ENCODE measurements at places on chromosomes 6 and 20.

DNA sequence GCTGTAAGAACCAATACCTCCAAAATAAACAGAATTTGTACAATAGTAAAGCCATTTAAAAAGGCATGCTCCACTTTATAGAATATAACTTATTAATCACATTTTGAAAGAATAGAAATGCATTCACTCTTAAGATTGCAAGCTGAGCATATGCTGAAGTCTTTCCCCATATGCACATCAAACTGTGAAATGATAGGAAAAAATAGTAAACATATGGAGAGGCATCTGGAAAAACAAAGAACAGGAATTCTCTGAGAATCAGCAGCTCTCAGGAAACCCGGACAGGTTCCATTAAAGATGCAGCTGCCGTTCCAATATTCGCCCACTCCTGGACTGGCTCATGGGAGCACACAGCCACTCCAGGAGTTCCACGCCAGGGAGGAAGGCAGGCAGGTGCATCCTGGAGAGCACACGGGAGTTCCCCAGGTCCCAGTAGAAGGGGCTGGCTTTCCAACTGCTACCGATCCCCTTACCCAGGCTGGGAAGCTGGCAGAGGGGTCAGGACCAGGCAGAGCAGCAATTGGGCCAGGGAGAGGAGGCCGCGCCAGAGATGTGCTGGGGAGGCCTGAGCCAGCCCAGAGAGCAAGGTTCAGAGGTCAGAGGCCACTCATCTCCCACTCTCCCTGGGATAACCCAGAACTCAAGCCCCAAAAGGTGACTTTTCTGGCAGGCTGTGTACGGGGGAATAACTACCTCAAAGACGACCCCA lies 111.1 kb downstream of the DLL1 start:
- no peak for DNase-seq

GRCh38 chr20:1263853-1264252 lies 2.2 kb upstream of the SNPH start:
- peak; percentile 26 for DNase-seq

DNA sequence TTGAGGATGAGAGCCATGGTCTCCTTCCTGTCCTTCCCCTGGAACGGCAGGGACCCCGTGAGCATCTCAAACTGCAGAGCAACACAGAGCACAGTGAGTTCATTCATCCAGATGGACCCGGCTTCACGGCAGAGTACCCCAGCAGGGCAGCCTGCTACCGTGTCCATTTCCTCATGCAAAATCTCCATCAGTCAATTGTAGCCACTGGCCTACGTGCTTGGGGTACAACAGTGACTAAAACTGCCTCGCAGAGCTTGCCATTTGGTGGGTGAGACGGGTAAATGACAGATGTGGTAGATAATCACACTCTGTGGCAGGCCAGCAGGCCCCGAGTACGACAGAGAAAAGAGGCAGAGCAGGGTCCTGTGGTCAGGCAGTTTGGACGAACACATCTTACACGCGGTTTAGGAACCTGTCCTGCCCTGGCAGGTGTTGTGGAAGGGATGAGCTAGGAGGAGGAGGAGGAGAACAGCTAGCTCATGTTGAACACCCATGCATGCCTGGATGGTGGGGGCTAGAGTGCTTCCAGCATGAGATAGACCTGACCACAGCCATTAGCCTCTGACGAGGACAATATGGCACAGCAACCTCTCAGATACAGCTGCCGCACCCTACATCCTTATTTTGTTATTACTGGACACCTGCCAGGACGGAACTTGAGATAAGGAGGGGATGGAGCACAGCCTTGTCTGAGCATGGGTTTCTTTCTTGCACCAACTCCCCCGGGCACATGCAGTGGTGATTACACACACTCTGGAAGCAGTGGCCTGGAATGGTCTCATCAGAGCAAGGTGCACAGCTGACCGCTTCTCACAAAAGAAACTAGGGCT lies 95.6 kb downstream of the RAMACL start:
- DNase-seq, result peak; percentile 23

DNA sequence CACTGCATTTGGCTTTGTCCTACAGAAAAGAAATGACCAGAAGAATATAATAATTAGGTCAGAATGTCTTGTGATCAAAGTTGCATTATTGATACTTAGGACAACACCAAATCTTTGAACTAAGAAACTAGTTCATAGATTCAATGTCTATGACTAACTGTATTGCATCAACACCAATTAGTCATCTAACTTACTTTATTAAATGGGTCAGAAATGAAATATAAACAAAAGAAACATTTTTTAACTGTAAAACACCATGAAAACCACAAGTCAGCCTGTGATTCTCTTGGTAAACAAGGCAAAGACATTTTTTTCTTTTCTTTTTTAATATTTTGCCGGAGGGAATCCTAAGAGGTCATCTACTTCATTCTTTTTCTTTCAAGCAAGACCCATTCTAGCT lies 114.1 kb upstream of the HDDC2 start:
- no peak for DNase-seq

DNA sequence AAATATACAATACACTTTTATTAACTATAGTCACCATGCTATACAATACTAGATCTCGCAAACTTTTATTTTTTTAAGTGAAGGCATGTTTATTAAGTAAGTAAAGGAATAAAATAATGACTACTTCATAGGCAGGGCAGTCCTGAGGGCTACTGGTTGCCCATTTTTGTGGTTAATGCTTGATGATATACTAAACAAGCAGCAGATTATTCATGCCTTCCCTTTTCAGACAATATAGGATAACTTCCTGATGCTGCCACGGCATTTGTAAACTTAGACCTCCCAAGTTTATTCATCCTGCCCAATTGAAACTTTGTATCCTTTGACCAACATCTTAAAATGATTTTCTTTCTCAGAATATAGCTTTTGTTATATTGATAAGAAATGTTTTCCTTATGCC lies 24.7 kb upstream of the HIVEP1 start:
- DNase-seq, result no peak

DNA sequence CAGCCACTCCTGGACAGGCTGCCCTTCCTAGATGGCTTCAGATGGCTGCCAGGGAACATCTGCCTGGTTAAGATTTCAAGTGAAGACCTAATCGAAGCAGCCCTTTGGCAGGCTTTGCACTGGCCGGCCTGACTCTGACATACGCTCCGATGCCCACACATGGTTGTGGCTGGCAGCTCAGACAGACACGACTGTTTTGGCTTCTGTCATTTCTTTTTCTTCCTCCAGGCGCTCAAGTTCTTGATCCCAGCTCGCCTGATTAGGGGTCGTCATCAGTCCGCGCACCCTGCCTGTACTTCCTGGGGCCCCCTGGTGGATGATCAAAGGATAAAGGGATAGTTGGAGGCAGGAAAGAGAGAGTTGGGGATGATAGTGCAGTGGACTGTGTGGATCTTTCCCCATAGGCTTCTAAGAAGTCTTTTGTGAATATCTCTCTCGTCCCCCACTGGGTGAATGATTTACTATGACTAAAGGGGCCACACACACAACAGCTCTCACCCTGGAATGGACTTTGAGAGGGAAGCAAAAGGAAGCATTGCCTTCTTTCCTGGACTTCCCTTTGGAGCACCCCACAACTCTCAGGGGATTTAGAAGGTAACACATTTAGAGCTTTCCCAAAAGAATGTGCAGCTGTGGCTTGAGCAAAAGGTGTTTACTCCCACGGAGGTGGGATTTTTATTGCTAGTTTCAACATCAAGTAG lies 21.4 kb upstream of the TRAM2 start:
- DNase-seq, result peak; percentile 81

DNA sequence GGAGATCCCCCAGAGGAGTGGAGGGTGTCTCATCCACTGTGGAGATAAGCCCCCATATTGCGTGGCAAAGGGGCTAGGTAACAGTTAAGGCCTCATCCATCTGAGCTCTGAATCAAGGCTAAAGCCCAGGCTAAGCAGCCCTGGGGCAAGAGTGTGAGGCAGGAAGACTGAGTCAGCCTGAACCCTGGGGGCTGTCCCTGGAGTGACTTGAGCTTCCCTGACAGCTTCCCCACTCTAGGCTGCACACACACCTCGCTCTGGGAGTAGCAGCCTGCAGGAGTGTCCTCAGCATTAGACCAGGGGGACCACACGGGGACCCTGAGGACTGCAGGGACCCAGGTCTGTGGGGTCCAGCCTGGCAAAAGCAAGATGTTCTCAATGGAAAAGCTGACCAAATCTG lies 27.9 kb downstream of the UBD start:
- peak; percentile 53 for DNase-seq

- DNase-seq, result no peak
Observed at GRCh38 chr6:126767711-126768110, 350.8 kb upstream of the RSPO3 start.

GRCh38 chr6:127950566-127951145 lies 49.8 kb upstream of the THEMIS start:
- DNase-seq, result no peak

DNA sequence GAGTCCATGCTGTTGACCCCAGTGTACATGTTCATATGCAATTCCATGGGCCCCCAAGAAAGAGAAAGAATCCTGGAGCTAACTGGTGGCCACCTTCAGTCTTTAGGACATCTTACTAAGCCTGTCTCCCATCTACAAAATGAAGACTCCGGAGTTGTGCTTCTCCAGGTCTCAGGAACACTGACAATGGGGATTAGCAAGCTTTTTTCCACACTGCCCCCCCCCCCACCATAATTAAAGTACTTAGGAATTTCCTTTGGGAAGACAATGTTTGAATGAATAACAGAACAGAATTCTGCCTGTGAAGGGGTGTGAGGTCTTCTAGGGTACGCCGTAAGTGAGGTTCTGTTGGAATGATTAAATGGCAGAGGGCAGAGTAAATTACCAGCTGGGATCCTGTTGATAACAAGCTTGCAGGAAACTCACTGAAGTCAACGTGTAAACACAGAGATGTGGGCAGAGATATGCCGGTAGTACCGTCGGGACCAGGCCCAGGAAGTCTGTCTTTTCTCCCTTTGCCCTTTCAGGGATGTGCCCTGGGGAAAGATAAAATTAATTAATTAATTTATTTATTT lies 63.1 kb downstream of the ANKRD6 start:
- no peak for DNase-seq

GRCh38 chr6:13593103-13593502 lies 18.7 kb downstream of the SIRT5 start:
- no peak for DNase-seq

DNA sequence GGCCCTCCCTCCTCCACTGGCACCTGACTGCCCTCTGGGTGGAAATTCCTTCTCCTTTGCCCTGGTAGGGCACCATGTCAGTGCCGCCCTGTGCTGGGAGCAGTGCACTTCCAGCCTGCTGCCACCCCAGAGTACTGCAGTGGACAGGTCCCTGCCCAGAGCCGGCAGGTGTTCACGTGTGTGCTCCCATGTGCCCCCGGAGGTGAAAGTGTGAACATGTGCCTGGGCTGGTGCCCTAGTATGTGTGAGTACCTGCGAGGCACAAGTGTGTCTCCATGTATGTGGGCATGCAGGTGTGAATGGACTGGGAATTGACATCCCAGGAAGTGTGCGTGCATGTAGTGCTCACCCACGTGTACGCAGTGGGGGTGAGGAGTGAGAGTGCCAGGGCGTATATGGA lies 29.4 kb downstream of the SDCBP2 start:
- peak; percentile 38 for DNase-seq

- DNase-seq, result no peak
Observed at GRCh38 chr6:43883847-43884651, 114.0 kb downstream of the VEGFA start.

DNA sequence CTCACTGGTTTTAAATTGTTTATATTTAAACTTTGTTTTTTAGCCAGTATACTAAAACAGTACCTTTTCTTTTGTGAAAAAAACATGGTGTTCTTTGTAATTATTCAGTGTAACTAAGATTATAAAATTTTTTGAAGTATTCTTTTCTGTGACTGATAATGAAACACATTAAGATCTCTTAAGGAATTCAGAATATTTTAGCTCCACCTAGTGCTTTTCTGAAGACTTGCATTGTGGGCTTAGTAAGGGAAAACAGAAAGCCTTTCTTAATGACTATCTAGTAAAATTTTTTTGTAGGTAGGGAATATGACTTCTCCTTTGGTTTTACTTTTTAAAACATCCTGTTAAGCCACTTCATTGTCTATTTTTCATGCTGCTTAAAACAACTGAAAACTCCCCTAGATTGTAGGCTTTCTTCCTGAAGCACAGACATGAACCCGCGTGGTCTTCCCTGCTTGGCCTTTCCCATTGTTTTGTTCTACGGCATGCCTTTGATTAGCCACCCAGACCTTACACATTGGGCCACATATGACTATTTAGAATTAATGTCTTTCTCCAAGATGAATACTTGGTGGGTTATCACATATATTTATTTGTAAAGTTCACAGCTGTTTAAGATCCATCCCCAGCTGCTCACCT lies 72.1 kb downstream of the AFDN start:
- DNase-seq, result peak; percentile 44

- peak; percentile 55 for DNase-seq
Observed at GRCh38 chr6:84902354-84902928, 138.0 kb upstream of the TBX18 start.

DNA sequence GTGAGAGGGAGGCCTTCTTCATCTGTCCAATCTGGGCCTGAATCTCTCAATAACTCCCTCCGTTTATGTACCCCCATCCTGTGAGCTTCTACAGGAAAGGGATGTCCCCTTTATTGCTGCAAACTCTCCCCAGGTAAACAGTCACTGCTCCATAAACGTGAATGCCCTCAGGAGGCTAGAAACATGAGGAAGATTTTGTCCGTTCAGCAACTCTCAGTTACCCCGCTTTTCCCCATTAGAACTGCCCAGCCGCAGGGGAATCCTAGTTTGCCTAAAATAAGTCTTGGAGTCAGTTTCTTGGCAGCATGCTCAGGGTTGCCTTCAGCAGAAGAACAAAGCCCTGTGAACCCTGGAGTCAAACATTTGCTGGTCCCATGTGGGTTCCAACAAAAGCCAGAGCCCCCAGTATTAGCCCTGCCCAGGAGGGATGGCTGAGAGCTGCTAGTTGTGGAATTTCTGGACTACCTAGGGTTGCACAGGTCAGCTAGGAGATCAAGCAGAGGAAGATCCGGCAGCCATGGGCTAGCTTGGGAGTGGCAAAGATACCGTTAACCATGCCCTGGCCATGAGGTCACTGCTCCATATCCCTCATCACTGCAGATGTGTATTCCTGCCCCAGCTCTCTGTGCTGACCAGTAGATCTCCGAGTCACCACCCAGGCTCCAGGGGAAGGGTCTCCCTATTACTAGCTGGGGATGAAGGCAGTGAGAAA lies 640 bp downstream of the LRRN4 start:
- DNase-seq, result peak; percentile 64

DNA sequence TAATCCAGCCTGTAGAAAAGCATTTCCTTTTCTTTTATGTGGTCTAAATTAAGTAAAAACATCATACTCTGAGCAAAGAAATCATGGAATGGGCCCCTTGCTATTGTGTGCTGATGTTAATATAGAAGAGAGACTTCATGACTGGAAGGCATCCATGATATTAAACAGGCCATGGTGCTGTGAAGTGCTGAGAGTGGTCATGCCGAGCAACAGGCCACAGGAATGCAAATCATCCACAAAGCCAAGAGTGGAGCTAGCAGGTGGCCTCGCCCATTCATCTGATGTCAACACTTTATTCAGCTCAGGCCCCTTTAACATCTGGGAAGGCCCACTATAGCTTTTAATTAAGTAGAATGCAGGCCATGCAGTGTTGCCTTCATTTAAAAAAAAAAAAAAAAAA lies 115.2 kb upstream of the HMGCLL1 start:
- peak; percentile 77 for DNase-seq
